Retinal pigment epithelial cell (primary cell): ENCODE measurements at places on chromosomes 4 and X.

- peak; percentile 42 for DNase-seq
These were observed 6.5 kb downstream of the CRLF2 start for GRCh38 chrX:1205681-1206611.

DNA sequence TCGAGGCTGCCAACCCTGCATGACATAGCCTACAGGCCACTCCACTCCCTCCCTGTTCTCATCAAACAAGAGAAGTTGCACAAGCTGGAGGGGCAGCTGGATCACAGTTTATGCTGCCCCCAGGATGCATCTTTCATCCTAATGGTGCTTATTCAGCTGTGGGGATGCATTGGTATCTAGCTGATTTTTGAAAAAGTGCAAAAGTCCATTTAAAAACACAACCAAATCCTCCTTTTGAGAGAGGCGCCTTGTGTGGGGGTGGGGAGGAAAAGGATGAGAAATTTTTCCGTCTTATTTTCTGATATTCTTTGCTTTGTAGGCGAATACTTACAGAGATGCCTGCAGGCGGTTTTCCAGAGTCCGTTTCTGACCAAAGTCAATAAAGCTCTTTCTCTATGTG is 276.4 kb upstream of the BOD1L1 start:
- DNase-seq, result no peak

GRCh38 chr4:37872310-37872988 is 18.4 kb upstream of the TBC1D1 start:
- no peak for DNase-seq

GRCh38 chr4:2942532-2943363 is 20.5 kb downstream of the NOP14 start:
- no peak for DNase-seq

- DNase-seq, result no peak
These were observed 46.7 kb downstream of the REELD1 start for GRCh38 chr4:146261041-146261440.

- no peak for DNase-seq
These were observed 51.6 kb upstream of the PTPN13 start for GRCh38 chr4:86542319-86543027.

GRCh38 chrX:76454456-76454927 is 27.0 kb downstream of the MAGEE1 start:
- no peak for DNase-seq

DNA sequence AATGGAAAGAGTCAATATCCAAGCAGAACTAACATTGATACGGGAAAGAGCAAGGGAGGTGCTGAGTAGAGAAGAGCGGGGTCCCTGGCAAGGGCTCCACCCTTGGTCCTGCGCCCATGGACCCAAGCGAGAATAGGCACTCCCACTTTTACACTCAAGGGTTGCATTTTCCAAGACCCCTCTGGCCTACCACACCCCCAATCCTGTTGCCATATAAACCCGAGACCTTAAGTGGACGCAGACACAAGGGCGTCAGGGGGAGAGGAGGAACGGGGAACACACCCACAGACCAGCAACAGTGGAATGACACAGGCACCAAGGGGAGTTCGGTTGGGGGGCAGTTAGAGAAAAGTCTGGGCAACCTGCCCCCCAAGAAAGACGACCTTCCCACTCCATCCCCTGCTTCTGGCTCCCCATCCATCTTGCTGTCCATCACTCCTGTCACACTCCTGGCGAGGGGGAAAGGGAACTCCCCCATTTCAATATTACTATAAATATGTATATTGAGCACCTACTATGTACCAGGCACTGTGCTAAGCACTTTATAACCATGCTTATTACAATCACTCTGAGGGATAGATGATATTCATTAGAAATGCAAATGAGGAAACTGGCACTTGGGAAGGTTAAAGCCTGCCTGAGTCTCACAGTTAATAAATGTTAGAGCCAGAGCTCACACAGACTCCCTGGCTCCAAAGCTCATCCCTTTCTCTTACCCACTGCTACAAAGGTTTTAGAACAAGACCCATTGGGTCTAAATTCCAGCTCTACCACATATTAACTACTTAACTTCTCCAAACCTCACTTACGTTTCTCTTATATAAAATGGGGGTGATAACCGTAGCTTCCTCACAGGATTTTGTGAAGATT is 51.7 kb downstream of the SCD5 start:
- DNase-seq, result no peak

GRCh38 chr4:147682755-147683154 is 1.2 kb downstream of the PRMT9 start:
- no peak for DNase-seq

DNA sequence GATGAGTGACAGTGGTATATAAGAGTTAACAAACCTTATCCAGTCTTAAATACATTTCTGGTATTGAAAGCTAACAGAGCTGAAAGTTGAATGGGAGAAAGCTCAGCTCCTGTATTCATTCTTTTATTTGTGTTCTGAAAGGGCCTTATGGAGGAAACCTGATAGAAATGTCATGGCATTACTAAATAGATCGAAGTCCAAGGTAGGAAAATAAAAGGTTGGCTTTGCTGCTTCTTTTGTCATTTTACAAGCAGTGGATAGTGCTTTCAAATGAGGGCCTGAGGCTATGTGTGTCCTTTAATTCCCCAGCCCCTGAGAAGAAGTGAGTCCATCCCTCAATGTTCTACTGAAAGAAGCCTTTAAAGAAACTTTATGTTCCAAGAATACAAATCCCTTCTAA is 974.3 kb upstream of the INTU start:
- no peak for DNase-seq

DNA sequence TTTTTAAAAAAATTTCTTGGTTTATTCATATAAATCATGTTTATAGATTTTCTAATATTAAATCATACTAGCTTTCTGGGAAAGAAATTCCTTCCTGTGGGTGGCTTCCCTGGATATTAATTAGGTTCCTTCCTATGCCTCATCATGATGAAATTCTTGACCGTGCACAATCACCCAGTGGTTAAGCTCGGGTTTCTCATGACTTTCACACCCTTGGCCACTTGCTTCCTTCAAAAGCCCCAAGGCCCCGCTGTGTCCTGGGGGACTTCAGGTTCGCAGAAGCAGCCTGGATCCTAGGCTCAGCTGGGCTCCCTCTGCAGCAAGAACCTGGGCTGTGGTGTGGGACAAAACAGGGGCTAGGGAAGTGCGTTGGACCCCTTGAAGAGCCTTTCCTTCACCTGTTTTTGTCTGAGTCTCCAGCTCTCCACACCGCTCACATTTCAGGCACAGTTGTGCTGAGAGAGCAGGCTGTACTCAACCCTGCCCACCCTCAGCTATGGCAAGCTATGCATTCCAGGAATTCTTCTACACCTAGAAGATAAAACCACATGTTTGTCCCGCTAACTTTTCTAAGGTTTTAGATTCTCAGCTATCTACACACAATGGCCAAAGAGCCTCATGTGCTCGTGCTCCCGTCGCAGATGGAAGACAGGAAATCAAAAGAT is 48.9 kb upstream of the TMSB15B start:
- peak; percentile 21 for DNase-seq

- DNase-seq, result no peak
These were observed 75.5 kb downstream of the ANXA10 start for GRCh38 chr4:168167714-168168284.

- no peak for DNase-seq
These were observed 28.7 kb upstream of the FAT1 start for GRCh38 chr4:186752325-186752724.

- DNase-seq, result no peak
These were observed 60.2 kb downstream of the MAOB start for GRCh38 chrX:43822014-43822413.

GRCh38 chr4:2913168-2913567 is 50.0 kb downstream of the NOP14 start:
- DNase-seq, result no peak

GRCh38 chr4:113560579-113560978 is 201.0 kb downstream of the CAMK2D start:
- no peak for DNase-seq

DNA sequence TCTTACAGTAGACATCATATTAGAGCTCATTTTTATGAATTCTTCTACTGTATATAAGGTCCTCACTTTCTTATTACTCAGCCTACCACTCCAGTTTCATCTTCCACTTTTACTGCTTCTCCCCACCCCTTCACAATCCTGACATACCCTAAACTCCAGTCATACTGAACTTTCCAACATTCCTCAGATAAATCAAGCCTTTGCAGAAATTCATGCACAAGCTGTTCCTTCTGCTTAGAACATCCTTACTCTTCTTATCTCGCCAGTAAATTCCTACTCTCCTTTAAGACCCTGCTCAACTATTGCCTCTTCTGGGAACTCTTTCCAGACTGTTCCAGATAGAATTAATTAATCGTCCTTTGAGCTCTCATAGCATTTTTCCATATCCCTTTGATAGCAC is 24.8 kb downstream of the RTL9 start:
- no peak for DNase-seq

- DNase-seq, result no peak
These were observed 5.5 kb downstream of the TMEM131L start for GRCh38 chr4:153471698-153472093.

GRCh38 chr4:23932901-23933308 is 43.1 kb upstream of the PPARGC1A start:
- DNase-seq, result no peak

DNA sequence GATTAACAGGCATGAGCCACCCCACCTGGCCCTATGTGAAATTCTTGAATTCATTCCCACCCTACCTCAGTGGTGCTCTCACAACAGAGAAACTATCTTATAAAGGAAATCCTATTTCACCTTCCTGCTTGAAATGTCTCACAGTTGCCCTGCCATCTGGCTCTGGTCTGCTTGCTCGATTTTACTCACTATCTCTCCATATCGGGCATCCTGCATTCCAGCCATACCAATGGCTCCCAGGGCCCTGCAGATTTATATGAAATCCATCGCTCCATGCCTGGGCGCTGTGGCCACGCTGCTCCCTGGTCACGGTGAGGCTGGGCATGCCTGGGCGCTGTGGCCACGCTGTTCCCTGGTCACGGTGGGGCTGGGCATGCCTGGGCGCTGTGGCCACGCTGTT is 15.8 kb downstream of the SORBS2 start:
- no peak for DNase-seq

GRCh38 chr4:141635736-141636081 is 674 bp upstream of the IL15 start:
- DNase-seq, result no peak

DNA sequence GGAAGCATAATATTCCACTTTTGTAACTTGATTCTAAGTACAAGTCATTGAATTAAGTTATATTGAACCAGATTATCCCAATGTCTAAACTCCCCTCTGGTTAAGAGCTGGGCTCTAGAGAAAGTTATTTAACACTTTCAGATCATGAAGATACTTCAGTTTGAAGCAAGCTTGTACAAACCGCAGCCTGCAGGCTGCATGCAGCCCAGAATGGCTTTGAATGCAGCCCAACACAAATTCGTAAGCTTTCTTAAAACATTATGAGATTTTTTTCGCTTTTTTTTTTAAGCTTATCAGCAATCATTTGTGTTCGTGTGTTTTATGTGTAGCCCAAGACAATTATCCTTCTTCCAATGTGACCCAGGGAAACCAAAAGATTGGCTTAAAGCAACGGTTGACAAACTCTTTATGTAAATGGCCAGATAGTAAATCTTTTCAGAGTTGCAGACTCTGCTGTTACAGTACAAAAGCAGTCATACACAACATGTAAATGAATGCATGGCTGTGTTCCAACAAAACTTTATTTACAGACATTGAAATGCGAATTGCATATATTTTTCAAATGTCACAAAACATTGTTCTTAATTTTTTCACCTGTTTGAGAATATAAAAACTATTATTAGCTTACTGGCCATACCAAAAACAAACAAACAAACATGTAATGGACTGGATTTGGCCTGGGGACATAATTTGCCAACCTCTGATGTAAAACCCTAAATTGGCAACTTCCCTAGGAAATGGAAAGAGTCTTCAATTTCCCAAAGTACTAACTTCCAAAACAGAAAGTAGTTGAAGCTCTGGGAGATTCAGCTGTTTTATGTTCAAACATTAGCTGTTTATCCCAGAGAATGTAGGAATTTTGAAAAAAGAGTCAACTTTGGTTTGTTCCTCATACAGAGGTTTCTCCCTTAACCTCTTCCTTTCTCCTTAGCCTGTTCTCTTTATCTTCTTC is 201.1 kb upstream of the MBNL3 start:
- no peak for DNase-seq

GRCh38 chr4:30825008-30825770 is 105.0 kb downstream of the PCDH7 start:
- DNase-seq, result no peak

DNA sequence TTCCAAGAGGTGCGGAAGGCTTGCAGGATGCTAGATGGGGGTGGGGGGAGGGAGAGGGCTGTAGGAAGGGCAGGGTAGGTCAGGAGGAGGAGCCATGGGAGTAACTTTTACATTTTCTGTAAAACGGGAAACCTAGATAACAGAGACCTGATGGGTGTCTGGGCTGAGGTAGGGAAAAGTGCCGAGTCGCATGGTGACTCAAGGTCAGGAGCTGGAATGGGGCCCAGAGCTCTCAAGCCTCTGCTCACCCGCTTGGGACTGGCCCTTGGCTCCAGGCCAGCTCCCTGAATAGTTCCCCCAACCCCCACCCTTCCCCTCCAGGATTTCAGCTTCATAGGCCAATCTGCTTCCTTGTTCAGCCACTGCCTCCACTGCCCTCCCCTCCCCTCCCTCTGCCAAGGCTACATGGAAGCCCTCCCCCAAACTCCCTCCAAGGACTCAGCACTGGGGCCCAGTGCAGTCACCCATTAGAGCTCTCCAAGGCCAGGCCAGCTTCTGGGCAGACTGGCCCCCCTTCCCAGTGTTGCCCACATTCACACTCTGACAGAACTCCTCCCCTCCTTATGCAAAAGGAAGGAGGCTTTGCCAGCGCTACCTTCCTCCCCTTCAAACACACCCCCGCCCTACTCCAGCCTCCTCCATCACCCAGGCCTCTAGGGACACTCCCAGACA is 43.6 kb downstream of the TSC22D3 start:
- peak; percentile 89 for DNase-seq

DNA sequence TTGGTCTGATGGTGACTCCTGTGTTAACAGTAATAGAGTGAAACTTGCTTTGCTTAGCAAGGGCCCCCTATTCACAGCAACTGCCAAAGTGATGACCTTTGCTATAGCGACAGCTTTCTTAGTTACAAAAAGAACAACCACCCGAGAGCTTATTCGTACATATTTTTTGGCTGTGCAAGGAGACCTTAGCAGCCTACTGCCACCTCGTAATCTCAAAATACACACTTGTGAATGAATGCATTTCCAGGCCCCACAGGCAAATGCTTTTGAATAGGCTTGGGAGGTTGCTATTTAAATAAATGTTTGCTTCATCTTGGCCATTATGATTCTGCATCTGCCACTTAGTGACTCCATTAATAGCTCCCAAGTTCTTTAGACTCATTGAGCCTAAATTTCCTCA is 47.4 kb downstream of the CCDC149 start:
- DNase-seq, result no peak

- no peak for DNase-seq
These were observed 630.0 kb upstream of the TENM3 start for GRCh38 chr4:181613200-181613599.

DNA sequence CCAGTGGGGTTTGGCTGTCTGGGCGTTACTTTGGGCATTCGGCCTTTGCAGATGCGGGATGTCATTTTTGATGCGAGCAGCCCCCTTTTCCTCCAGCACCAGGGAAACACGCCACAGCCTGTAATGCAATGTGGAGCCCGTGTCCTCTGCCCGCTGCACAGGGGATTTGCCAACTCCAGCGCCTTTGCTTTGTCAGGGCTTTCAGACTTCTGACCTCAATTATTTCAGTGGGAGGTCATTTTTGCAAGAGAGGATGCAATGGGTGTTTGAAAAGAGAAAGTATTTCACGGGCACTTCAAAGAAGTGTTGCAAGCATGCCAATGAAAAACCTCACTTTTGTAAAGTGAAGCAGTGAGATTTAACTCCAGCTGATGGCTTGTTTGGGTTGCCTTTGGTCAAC is 11.5 kb downstream of the CLCN4 start:
- no peak for DNase-seq
